Activated T-helper 9 cell treated with anti-CD3 and anti-CD28 coated beads, Interleukin-2, amount 50 U/mL, for 16 hours (primary cell): ENCODE measurements at places on chromosomes 3 and 15.

- DNase-seq: no peak
Measured at GRCh38 chr3:42819351-42819965, 10.2 kb downstream of the ACKR2 start.

DNA sequence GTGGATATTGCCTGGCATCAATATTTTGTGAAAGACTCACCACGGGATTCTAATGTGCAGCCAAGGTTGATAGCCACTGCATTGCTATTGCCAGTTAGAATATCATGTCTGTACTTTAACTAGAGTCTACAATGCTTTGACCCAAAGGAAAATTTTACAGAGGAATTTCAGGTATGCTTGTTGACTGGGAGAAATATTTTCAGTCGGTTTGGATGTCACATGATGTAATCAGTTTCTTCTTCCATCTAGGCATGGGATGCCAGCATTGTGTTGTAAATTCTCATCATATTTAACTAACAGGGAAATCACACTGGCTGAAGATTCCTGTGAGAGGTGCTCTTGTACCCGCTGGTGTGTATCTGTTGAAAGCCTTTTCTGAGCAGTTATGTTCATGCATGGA, 508.9 kb upstream of the ADAMTS9 start:
- DNase-seq: no peak

DNA sequence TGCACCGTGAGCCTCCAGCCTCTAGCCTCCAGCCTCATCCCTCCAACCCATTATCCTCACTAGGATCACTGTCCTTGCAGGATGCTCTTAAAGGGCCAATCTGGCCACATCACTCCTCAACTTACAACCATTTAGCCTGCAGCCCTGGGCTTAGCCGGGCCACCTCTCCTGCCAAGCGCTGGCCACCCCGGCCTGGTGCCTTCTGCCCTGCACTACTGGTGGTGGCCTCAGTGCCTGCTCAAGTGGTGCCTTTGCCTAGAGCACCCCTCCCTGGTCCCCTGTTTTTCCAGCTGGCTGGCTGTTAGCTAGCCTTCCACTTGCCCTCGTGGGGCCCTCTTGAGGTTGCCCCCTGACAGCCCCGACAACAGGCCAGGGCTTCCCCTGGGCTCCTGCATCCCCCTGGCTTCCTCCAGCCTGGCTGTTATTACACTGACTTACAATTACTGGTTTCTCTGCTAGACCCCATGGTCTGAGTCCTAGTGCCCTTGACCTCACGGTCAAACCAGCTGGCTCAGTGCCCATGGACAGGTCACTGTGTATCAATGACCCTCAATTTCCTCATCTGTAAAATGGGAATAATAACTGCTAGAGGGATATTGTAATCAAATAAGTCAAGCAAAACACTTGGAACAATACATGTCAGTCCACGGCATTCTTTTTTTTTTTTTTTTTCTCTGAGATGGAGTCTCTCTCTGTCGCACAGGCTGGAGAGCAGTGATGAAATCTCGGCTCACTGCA, 15.5 kb downstream of the ATP2B2 start:
- no peak for DNase-seq

DNA sequence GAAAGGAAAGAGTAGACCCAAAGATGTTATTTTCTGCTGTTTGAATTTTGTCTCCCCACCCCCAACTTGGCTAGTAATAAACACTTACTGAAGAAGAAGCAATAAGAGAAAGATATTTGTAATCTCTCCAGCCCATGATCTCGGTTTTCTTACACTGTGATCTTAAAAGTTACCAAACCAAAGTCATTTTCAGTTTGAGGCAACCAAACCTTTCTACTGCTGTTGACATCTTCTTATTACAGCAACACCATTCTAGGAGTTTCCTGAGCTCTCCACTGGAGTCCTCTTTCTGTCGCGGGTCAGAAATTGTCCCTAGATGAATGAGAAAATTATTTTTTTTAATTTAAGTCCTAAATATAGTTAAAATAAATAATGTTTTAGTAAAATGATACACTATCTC, 21.6 kb downstream of the CLDN18 start:
- DNase-seq: no peak

GRCh38 chr15:59420108-59420507, 17.9 kb upstream of the FAM81A start:
- no peak for DNase-seq

GRCh38 chr3:104763007-104763406, 603.7 kb upstream of the ALCAM start:
- no peak for DNase-seq
